Mucosa of descending colon (tissue), 3 donors: ENCODE measurements at places on chromosomes 3 and 15.
A peak's percentile ranks its signal among the peaks of the same experiment; 100 is the strongest.

DNA sequence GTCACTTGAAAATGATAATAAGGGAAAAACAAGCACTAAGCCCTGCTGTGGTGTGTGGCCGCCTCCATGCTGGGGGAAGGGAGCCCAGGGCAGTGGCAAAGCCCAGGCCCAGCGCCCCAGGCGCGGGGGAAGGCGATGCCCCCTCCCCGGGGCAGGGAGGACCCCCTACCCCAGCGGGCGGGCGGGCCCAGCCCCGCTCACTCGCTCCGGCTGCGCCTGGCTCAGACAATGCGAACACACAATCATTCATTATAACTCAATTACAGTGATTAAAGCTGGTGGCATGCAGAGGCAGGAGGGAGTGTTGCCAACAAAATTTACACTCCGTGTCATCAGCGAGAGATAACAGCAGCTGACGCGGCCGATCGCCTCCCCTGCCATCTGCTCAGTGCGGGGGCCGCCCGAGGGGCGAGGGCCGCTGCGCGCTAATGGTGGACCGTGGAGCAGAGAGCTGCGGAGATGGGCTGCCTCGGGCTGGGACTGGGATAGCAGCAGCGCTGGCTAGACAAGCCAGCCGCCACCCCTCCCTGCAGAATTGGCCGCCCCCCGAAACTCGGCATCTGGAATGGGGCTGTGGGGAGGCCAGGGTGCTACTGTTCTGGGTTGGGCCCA, 64.1 kb downstream of the TLE3 start:
- DNase-seq, result no peak

- DNase-seq, result no peak
These were observed 24.1 kb upstream of the MITF start for GRCh38 chr3:69715204-69715603.

- DNase-seq, result no peak
These were observed 314.0 kb upstream of the WNT5A start for GRCh38 chr3:55801068-55801467.

GRCh38 chr3:144692488-144692887, 720.9 kb downstream of the DIPK2A start:
- no peak for DNase-seq

DNA sequence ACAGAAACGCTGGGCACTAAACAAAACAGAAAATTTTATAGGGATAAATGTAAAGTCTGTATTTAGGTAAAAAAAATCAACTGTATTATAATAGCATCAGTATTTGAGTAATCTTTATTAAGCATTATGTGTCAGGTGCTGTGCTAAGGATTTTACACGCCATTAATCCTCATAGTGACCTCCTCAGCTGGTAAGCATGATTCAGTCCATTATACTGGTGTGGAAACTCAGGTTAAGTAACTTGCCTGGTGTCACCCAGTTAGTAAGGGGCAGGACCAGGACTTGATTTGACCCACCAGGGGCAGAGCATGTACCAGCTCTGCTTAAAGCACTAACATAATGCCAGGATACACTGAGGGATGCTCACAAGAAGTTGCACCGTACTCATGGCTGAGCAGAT, 4.8 kb downstream of the MYO5C start:
- no peak for DNase-seq

DNA sequence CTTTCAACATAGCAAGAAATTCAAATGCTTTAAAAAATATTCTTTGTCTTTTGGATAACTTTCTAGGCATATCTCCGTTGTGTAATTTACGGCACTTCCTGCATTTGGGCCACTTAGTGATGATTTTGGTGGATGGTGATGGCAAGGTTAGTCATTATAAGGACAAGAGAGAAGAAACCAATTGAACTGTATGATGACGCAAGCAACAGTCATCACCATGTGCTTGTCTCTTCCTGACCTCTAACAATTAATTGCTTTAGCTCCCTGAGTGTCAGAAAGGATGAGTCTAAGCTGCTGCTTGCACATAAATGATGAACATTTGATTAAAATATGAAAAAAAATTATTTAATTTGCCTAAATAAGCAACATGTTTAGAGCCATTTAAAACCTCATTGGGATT, 11.3 kb upstream of the P2RY12 start:
- DNase-seq, result no peak

- DNase-seq, result no peak
These were observed 11.3 kb downstream of the HDAC11 start for GRCh38 chr3:13491206-13491974.

- no peak for DNase-seq
These were observed 40.7 kb downstream of the SERPINI1 start for GRCh38 chr3:167776066-167776685.

DNA sequence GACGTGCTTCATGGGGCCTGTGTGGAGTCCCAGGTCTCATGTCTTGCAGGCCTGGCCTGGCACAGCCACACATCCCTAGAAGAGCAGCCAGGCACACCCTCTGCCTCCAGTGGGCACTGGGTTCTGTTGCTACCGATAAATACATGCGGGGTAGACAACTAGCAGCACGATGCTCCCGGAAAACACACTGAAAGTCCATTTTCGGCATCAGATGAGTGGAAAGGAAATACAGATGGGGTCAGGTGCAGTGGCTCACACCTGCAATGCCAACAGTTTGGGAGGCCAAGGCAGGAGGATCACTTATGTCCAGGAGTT, 165.1 kb downstream of the NSMCE3 start:
- DNase-seq, result no peak

DNA sequence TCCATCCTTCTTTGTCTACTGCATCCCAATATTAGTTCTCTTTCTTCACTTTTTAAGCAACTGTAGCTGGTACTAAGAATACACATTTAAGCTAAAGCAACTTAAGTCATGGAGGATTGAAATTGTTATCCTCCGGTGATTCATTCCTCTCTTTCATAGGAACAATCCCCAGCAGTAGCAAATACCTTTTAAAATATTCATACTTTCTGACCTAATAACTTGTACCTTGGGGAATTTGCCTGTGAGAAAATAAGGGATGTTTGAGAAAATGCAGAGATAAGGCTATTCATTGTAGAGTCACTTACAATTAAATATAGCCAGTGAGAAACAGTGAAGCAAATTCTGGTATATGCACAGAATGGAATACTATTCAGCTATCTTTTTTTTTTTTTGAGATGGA, 66.0 kb downstream of the VPS13C start:
- no peak for DNase-seq

DNA sequence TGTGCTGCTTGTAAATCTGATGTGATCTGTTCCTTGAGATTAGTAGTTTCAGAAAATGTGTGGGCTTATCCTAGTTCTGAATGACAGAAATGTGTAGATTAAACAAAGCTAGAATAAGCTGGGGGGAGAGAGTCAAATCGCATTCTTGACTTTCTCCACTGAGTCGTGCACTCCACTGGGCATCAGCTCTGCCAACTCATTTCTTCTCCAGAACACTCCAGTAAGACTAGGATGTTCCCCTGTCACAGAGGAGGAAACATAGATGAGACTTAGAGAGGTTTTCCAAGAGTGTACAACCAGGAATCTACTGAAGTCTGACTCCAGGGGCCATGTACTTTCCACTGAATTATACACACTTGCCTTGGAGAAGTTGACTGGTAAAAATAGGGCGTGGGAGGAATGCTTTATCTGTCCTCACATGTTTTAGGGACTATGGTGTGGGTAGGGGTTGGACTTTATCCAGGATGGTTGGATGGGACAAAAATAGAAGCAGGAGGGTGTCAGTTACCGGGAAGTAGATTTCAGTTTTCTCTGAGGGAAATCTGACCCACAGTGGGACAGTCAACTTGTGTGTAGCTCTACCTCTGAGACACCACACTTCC, 298.2 kb downstream of the UBE2E2 start:
- DNase-seq, result no peak

- no peak for DNase-seq
These were observed 105.3 kb downstream of the MAP4 start for GRCh38 chr3:47910777-47911440.

DNA sequence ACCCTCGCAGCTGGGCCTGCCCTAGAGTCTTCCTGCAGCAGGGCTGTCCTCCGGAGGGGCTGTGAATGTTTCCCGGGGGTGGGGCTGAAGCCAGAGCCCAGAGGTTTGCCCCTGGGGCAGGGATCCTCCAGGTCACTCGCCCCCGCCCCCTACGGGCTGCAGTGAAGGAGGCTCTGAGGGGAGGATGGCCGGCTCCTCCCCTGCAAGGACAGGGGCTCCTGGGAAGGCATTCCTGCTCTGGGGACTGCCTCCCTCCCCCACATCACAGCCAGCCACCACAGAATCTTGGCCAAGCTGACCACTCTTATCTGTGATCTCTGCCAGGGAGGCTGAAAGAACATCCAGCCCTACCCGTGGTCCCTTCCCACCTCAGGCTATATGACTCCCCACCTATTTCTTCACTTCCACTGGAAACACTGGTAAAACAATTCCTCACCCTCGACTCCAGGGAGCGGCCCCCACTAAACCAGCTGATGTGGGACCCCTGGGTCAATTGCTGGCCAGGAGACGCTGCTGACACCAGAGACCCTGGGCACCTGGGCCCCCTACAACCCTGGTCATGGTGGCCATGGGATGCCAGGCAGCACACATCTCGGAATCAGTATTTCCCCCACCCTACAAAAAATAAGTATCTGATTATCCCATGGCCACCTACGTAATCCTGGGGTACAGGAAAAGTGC, 66.0 kb downstream of the HMCES start:
- peak; percentile 48 for DNase-seq

GRCh38 chr3:194961571-194961970, 275.9 kb downstream of the FAM43A start:
- DNase-seq, result no peak

- DNase-seq, result no peak
These were observed 131.8 kb upstream of the UBE2E2 start for GRCh38 chr3:23071296-23071695.

- no peak for DNase-seq
These were observed 154.6 kb upstream of the MEF2A start for GRCh38 chr15:99411234-99411633.

DNA sequence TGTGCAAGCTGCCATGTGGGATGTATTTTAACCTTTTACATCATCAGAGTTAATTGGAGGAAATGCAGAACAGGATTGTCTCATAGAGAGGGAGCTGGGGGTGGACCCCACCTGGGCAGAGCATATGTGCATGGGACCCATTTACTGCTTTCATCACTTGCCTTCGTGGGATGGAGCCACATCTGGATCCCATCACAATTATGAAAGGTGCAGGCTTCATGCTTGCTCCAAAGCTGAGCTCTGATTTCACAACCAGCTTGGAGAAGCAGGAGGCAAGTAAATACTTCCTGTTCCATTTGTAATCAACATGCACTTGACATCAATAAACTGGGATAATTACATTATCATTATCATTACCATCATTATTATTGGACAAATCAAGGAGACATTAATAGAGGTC, 161.9 kb downstream of the ALDH1A2 start:
- DNase-seq, result no peak

DNA sequence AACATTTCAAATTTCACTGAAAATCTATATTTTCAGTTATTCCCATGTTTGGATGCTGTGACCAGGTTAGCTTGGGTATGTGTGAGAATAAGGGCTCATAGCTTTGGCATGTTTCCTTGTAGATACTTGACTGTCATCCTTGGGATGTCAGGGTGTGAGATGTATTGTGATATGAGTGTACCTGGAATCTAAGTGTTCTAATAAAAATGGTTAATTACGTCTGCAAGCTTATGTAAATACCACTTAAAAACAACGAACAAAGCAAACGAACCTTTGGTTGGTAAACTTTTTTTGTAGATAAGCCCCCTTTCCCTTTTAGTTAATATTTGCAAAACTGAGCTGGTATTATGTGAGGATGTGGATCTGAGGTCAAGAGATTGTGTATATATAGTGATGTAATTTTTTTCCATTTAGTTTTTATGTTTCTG, 63.5 kb downstream of the FNDC3B start:
- DNase-seq, result no peak

DNA sequence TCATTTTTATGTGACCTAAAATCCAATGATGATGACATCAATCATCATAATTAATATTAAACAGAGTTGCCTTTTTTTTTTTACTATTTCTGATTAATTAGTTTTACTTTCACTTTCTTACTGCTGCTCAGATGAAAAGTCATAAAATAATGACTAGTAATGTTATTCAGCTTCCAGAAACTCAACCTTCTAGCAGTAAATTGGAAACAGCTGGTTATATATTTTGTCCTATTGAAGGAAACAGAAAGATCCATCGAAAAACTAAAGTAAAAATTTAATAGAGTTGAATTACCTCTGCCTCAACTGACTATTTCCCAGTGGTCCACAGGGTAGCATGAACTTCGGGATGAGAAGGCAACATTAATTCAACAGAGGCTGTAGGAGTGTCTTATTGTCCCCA, 107.1 kb upstream of the PTX3 start:
- no peak for DNase-seq

DNA sequence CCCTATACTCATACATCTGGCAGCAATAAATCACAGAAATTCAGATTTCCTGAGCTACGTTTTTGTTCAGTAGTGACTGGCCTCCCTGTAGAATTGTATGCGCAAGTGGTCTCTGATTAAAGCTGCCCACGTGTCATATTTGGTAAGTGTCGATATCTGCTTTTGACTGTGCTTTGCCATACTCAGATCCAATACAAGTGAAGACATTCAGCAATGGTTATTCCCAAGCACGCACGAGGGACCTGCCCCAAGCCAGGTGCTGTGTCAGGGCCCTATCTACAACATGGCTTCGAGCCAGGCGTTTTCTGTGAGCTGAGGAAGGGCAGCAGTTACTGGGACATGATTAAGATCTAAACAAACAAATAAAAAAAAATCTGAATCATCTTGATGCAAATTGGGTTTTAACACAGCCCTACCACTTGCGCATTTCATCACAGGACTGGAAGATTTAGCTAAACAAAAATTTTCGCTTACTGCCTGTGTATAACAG, 47.2 kb upstream of the ICE2 start:
- DNase-seq, result no peak

DNA sequence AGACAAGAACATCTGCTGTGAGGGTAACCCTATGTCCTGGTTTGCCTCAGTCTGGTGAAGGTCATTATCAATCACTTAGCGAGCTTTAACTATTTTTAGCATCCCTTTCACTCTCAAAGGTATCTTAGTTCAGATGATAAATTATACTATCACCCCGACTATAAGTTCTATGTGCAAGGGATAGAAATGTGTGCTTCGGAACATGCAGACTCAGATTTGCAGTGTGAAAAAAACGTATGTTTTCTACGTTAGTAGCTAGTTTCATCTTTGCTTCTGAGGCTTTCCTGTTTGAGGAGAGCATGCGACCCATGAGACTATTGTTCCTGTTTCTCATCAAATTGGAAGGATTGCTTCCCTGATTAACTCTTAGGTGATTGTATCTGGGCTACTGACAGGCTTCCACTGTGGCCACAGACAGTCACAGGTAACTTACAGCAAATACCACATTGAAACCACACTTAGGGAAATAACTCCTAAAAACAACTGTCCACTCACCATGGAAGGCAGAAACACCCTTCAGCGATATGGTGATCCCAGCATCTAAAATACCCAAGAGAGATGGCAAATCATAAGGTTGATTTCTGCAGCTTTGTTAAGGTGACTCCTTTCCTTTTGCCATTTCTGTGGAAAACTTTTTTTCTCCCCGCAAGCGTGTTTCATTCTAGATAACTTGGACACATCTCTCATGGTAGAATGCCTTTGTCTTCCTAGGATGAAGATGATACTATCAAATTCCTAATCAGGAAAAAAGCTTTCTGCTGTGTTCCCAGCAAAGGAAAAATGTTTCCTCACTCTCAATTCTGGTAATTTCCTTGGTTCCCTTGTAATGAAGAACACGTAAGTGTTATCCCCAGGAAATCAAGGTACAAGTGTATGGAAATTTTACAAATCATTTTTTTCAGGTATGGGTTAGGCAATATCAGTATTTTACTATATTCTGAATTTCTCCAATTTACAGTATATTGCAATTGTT, 5.2 kb downstream of the GCSAM start:
- no peak for DNase-seq
